ENCODE measurements at places on chromosomes 1 and 21.

DNA sequence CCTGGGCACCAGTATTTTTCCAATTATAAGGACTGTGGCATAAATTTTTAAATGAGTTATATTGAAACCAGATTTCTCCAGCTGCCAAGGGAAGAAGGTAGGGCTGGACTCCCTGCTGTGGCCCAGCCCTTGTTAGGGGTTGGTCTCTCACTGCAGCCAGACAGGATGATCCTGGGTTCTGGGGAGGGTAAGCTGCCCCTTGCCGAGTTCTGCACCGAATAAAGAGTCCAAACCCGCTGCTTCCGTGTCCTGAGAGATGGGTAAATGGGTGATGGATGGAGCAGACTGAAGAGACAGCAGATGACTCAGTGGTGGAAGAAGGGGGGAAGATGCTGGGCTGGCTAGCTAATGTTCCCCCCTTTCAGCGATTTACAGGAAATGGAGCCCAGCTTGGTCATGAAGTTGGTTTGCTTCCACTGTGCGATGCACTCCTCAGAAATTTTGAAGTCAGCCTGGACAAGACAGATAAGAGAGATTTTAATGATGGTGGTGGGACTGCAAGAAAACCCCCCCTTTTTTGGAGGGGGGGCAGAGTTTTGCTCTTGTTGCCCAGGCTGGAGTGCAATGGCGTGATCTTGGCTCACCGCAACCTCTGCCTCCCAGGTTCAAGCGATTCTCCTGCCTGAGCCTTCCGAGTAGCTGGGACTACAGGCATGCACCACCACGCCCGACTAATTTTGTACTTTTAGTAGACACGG is 41.4 kb downstream of the YARS1 start:
- no peak for DNase-seq

- DNase-seq, result no peak
Measured at GRCh38 chr21:33403128-33403785, at the start of gene IFNGR2. Gene IFNGR2 (plus strand): TSS chr21:33403413. CDS start chr21:33403544, 131 bp downstream.

DNA sequence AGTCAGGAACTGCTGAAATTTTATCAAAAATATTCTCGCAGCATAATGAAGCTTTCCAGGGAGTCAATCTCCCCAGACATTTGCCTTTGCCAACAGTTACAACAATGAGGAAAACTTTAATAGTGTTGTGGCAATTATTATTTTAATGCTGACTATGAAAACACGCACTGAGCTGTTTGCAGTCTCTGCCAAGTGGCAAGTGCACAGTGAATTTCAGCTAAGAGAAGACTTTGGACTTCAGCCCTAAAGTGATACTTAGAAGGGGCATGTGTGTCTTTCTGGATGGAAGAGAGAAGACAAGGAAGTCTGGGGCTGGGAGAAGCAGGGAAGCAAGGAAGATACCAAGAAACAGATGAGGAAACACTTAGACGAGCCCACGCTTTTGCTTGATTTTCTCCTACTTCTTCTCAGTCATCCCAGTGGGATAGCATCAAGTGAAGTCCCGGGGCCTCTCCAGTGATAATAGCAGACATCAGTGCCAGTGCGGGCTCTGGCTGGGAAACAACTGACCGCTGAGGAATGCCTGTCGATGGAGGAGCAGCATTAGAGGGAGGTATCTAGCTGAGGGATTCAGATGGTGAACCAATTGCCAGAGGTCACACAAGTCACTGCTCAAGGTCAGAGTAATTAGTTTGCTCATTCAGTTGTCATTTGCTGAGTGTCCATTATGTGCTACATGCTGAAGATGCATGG is 196.3 kb downstream of the TTLL7 start:
- no peak for DNase-seq

GRCh38 chr1:149885339-149886120 is 13.8 kb upstream of the BOLA1 start:
- DNase-seq, result peak; percentile 86
